ENCODE measurements at places on chromosomes 11 and 22.

DNA sequence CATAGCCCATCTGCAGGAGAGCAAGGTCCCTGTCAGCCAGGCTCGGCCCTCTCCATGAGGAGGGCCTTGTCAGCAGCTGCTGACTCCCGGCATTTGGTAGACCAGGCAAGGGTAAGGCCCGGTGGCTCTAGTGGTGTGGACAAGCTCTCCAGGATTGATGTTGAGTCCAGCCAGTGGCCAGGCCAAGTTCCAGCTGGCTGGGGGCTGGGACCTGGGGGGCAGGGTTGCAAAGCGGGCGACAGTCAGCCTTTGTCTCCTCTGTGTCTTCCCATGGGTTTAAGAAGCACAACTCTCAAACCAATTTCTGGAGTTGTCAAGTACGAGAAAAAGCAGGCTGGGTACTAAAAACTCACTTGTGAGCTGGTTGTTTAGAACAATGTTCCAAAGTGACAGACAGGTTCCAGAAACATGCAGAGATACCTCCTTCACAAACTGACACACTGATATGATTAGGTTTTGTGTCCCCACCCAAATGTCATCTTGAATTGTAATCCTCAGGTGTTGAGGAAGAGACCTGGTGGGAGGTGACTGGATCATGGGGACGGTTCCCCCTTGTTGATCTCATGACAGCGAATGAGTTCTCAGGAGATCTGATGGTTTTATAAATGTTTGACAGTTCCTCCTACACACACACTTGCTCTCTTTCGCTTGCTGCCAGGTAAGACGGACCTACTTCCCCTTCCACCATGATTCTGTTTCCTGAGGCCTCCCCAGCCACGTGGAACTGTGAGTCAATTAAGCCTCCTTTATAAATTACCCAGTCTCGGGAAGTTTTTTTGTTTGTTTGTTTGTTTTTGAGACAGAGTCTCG lies 52.3 kb upstream of the SERPIND1 start:
- DNase-seq, result no peak

GRCh38 chr11:16770016-16770415 lies 31.6 kb downstream of the C11orf58 start:
- DNase-seq, result no peak

DNA sequence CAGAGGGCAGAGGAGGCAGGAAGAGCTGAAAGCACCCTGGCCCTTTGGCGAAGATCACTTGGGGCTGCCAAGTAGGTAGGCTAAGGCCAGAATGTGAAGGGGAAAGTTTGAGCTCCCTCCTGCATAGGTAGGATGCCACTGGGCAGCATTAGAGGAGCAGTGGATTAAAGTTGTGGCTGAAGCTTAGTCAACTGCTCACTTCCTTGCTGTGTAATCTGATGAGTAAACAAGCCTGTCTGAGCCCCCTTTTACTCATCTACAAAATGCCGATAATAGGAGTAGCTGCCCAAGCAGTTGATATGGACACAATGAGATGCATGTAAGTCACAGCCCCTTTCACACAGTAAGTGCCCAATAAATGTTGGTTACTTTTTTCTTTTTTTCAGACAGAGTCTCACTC lies 216.4 kb downstream of the MN1 start:
- DNase-seq, result no peak

GRCh38 chr22:28801845-28802594 lies 1.7 kb upstream of the XBP1 start:
- DNase-seq, result no peak

DNA sequence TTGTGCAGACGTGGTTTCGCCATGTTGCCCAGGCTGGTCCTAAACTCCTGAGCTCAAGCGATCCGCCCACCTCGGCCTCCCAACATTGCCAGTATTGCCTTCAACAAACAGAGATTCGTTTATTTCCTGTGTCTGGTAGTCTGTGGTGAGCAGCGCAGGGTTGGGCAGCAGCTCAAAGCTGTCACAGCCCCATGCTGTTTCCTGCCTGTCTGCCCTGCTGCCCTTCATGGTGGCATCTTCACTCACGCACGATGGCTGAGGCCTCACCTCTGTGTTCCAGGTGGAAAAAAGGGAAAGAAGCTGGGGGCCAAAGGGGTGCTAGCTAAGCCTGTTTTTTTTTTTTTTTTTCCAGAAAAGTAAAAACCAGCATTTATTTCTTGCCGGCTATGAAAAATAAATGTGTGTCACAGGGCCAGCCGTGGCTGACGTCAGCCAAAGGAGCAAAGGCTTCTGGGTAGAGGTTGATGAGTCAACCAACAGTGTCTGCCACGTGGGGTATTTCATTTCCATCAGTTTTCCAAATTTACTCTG lies 28.8 kb downstream of the TBC1D22A start:
- peak; percentile 72 for DNase-seq

- DNase-seq, result no peak
Observed at GRCh38 chr11:32817181-32817851, 12.4 kb upstream of the PRRG4 start.

DNA sequence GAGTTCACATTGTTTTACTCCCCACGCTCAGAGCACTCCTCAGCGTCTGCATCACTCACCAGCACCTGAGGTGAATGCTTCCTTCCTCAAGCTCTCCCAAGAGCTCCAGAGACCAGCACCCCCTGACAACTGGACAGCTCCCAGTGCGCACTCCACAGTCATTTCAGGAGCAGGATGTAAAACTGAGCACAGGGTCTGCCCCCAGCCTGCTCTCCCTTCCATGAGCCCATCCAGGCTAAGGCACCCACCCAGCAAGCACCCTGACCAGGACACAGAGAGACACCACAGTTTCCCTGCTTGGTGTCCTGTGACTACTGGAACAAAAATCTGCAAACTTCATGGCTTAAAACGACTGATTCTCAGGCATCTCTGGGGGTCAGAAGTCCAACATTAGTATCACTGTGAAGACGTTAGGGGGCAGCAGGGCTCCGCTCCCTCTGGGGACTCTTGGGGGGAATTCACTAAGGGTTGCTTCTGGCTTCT lies 3.3 kb downstream of the SCGB1D2 start:
- no peak for DNase-seq

- DNase-seq, result no peak
Observed at GRCh38 chr22:22394591-22394990, 114.0 kb downstream of the ZNF280B start.

DNA sequence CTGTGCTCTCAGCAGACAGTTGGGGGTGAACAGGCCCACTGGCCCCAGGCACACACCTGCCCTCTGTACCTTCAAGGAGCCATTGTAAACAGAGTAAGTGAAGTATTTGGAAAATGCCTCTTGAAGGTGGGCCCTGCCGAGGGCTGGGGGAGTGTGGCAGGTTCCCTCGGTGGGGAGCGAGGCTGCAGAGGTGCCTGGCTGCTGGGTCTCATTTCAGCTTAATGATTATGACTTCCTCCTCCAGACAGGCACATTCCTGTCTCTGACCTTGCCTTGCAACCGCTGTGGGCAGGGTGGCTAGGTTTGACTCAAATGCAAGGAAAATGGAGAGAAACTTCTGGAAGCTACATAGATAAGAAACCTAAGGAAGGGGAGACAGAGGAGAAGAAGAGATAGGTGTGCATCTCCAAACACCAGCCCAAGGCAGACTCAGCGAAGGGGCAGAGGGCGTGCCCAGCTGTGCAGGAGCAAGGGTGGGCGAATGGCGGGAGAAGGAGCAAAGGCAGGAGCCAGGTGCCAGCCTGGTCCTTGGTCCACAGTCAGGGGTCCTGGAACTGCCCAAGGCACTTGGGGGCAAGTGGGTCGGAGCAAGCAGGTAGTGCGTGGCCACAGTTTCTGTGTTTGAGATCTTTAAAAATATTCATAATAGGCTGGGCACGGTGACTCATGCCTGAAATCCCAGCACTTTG lies 14.0 kb downstream of the GRAMD4 start:
- no peak for DNase-seq

DNA sequence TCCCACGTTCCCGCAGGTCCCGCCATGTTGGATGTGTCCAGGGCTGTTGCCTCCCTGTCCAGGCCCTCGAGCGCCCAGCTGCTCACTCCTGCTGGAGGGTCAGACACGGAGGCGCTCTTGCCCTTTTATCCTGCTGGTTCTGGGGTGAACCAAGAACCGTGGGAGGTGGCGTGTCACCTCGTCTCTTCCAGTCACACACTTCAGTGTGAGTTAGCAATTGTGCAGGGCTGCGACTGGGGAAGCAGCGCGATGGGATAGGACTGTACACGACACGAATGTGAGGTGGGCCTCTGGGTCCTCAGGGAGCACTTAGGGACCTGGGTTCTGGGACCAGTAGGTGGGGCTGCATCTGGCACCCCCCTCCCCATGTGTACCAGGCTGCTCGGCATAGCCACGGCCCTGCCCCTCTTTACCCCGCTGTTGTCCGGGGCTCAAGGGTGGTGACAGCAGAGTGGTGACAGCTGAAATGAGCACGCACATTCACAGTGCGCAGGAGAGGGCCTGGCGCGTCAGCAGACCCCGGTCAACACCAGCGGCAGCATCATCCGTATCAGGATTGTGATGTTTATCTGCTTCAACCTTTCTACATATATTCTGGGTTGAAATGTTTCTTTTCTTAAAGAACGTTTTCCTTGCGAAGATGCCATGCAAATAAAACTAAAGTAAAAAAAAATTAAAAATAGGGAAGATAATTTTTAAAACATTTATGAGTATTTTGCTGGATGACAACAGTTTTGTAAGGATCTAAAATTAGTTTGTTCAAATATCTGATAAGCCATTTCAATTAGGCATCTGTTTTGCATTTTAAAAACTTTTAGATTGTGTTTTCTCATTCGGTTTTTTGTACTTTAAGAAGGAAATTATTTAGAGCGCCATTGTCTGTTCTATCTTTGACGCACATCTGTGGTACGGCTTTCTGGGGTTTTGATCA lies 210.7 kb downstream of the TBC1D22A start:
- DNase-seq, result no peak

DNA sequence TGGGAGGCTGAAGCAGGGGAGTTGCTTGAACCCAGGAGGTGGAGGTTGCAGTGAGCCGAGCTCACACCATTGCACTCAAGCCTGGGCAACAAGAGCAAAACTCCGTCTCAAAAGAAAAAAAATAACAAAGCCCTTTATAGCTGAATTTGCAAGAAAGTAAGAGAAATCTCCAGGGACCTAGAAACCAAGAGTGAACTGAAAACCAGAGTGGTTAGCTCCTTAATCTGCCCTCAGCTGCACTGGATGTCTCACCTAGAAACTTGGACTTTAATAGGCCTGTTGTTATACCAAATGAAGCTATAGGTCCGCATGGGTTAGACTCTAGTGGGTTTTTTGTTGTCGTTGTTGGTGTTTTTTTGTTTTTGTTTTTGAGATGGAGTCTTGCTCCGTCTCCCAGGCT lies 4.1 kb downstream of the NEU3 start:
- DNase-seq, result no peak

DNA sequence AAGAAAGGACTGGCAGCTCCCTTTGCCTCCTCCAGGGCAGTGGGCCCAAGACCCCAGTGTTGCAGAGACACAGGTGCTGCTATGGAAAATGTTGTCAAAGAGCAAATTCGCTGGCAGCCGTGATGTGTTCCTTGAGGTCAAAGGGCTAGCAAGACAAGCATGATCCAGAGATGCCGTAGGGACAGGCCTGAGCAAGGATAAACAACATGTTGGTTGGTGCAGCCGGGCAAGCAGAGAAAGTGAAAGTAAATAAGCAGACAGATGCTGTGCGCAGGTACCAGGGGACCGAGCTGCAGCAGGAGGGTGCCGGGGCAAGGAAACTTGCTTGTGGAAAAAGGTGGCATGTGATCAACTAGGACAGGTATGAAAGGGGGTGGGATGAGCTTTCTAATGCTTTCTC lies 125.5 kb upstream of the NECTIN1 start:
- no peak for DNase-seq

GRCh38 chr11:30917859-30918478 lies 331.8 kb upstream of the MPPED2 start:
- DNase-seq, result no peak

DNA sequence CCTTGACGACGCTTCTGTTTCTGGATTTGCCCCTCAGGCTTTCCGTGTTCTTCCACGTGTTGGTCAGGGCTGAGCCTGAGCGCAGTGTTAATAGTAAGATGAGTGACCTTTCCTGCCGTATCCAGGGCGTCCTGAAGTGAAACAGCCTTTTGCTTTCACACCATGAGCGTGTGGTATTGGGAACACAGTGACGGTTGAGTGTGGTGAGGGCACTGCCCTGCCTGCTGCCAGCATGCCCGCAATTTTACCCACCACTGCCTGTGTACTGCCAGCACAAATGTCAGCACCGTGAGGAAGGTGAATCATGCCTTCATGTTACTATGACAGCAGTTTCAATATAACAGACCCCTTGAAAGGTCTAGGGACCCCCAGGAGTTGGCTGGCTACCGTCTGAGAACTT lies 217.1 kb downstream of the TBC1D22A start:
- no peak for DNase-seq

DNA sequence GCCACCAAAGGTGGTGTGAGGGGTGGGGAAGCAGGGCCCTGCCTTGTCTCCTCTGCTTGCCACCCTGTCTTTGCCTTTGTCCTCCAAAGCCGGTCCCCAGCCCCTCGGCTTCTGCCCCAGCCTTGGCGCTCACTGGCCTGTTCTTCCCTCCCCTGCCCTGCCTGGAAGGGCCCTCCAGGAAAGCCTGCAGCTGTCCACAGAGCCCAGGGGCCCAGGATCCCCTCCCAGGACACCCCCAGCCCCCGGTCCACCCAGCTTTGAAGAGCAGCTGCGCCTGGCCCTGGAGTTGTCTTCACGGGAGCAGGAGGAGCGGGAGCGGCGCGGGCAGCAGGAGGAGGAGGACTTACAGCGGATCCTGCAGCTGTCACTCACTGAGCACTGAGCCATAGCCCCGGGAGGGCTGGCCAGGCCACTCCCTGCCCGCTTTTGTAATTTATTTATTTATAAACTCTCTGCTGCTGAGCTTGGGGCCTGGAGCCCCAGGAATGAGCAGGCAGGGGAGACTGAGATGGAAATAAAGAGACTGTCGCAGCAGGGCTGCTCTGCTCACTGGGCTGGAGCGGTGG lies 1.3 kb upstream of the SSH3 start:
- DNase-seq, result no peak

- no peak for DNase-seq
Observed at GRCh38 chr22:33220476-33221080, 162.4 kb upstream of the SYN3 start.

DNA sequence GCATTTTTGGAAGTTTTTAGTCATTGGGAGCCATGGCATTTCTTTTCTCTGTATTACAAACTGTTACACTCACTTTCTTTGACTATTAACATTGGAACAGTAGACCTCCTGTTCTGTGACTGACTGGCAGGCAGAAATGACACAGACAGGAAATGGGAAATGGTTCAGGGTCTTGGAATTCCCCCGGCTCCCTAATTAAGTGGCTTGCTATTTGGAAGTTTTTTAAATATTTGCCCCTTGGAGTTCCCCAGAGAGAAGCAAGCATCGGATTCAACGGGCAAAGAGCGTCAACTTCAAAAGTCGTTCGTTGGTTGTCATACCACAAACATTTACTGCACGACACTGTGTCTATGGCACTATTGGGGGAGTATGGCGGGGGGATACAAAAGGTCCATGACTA lies 1.1 kb upstream of the BIRC2 start:
- no peak for DNase-seq
